WTC11 (cell line): ENCODE measurements at places on chromosomes 6 and 20. TPM values are rescaled to one million over a fixed set of nuclear protein-coding genes. Genes with fewer than 3 reads are reported as not detected.

DNA sequence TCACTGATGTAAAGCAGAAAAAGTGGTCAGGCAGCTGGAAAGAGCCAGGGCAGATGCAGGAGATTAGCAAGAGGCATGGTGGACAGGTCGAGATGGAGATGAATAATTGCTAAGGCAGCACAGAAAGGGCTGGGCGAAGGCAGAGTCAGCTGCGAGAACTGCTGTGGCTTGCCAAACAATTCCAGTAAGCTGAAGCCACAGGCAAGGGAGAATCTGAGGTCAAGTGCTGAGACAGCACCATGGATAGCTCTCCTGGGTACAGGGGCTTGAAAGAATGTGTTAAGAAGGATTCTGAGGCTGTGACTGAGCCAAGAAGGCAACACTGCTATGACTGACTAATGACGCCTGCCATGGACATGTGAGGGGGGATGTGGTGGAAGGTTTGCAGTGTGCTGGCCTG, 220.8 kb upstream of the FOXA2 start:
- H3K4me3 ChIP-seq, result no peak overlapping the region
- DNase-seq, result peak; percentile 30
- H3K27me3 ChIP-seq, result no peaks in the 10 kb centered on the region
- H3K36me3 ChIP-seq, result no peaks in the 10 kb centered on the region
- no peak overlapping the region for H3K27ac ChIP-seq

- H3K27me3 ChIP-seq, result no peaks in the 10 kb centered on the region
- H3K4me3 ChIP-seq, result peak overlapping the region; percentile 66
- no peak for DNase-seq
- peaks cover 71% of the 10 kb centered on the region for H3K4me1 ChIP-seq
These were observed 18.8 kb downstream of the MAP3K4 start for GRCh38 chr6:161010418-161010817.

DNA sequence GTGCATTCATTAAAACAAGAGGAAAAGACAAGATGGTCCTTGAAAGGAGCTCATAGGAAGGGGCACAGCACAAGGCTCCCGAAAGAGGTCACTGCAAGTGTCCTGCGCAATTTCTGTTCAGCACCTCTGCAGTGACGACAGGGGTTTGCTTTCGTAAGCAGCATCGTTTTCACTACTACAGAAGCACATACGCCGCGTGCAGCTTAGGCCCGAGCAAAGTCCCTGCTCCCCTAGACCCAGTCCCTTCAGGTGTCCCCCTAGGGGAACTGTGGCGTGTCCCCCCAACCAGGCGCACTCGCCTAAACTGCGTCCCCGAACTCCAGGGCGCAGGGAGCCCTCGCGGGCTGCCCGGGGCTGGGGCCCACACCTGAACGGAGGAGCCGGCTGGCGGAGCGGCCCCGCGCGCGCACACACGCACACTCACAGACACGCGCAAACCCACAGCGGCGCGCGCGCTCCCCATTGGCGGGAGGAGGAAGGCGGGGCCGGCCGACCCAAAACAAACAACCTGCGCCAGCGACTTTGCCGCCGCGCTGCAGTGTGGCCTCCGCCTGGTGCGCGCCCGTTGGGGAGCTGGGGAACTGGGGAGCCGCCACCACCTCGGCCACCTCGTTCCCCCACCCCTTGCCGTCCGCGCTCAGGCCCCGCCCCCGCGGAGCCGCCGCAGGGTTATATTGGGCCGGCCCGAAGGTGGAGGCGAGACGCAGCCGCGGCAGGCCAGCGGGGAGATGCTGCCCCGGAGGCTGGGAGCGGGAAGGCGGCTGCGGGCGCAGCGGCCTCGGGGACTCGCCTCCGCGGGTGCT, at the start of gene FOXQ1:
Gene FOXQ1, plus strand, starts transcription at position 699 of the 803 bp plus-strand sequence. CDS start 607 bp downstream, outside the sequence.
- H3K27me3 ChIP-seq, result peaks cover 95% of the 10 kb centered on the region
- peak within 1 kb of the TSS; percentile 84 for H3K4me3 ChIP-seq
- H3K36me3 ChIP-seq, result no peaks in the 10 kb centered on the region
- no peak within 1 kb of the TSS for H3K27ac ChIP-seq
- peak; percentile 70 for DNase-seq
- peaks cover 33% of the 10 kb centered on the region for H3K4me1 ChIP-seq

DNA sequence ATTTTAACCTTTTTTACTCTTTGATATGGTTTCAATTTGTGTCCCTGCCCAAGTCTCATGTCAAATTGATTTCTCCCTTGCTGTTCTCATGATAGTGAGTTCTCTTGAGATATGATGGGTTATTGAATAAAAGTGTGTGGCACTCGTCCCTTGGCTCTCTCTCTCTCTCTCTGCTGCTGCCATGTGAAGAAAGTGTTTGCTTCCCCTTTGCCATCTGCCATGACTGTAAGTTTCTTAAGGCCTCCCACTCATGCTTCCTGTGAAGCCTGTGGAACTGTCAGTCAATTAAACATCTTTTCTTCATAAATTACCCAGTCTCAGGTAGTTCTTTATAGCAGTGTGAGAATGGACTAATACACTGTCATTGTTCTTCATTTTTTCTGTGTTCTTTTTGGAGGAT, 48.5 kb downstream of the LIN28B start:
- H3K4me3 ChIP-seq, result no peak overlapping the region
- H3K27me3 ChIP-seq, result no peaks in the 10 kb centered on the region
- DNase-seq, result no peak
- H3K27ac ChIP-seq, result peak overlapping the region; percentile 29; the same call in 1 of the 2 replicates
- peaks cover 12% of the 10 kb centered on the region for H3K36me3 ChIP-seq

DNA sequence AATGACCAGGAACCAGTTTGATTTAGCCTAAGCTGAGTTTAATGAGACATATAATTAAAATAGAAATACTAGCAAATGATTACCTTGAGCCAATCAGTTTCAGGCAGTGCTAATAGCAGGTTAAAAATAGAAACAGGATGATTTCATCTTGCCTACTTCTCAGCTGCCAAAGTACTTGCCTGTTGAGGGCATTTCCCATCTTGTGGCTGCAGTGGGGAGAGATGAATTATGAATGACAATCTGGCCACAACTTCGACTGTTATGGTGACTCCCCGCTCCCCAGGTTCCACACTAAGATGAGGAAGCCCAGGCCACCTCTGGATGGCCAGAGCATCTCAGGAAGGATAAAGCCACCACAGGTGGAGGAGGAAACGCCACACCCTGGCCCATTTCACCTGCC, 31.3 kb downstream of the MBOAT1 start:
- no peak overlapping the region for H3K27ac ChIP-seq
- H3K4me3 ChIP-seq, result no peak overlapping the region
- H3K4me1 ChIP-seq, result no peaks in the 10 kb centered on the region
- peaks cover 15% of the 10 kb centered on the region for H3K36me3 ChIP-seq
- DNase-seq, result no peak

- H3K27ac ChIP-seq, result peak overlapping the region; percentile 25; the same call in 1 of the 2 replicates
- DNase-seq, result no peak
- H3K27me3 ChIP-seq, result no peaks in the 10 kb centered on the region
- H3K4me3 ChIP-seq, result no peak overlapping the region
- peaks cover 11% of the 10 kb centered on the region for H3K36me3 ChIP-seq
- no peaks in the 10 kb centered on the region for H3K4me1 ChIP-seq
These were observed 14.0 kb downstream of the RBL1 start for GRCh38 chr20:37081717-37082289.

DNA sequence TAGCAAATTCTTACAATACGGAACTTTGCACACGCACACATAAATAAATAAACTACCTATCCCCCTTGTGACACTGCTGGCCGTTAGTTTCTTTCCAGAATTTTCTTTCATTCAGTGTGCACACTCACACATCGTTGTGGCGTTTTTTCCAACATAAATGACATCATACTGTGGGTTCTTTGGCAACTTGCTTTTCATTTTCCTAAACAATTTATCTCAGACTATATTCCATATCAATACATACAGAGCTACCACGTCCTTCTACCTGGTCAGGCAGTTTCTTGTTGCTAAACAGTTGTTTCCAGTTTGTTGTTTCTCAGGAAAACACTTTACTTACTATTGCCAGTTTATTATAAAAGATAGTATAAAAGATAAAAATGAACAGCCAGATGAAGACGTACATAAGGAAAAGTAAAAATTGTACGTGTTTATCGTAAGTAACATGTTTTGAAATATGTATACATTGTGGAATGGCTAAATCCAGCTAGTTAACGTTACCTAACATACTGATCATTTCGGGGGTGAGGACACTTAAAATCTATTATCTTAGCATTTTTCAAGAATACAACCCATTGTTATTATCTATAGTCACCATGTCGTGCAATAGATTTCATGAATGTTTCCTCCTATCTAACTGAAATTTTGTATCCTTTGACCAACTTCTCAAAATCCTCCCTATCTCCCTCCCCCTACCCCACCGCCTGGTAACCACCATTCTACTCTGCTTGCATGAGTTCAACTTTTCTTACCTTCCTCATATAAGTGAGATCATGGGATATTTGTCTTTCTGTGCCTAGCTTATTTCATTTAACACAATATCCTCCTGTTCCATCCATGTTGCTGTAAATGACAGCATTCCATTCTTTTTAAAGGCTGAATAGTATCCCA, 1.2 kb upstream of the TP53RK start:
- H3K4me3 ChIP-seq, result peak overlapping the region; percentile 96
- peaks cover 33% of the 10 kb centered on the region for H3K4me1 ChIP-seq
- no peak for DNase-seq
- H3K27ac ChIP-seq, result peak overlapping the region; percentile 90
- peaks cover 13% of the 10 kb centered on the region for H3K36me3 ChIP-seq

- H3K27ac ChIP-seq, result no peak overlapping the region
- H3K27me3 ChIP-seq, result no peaks in the 10 kb centered on the region; the same call in 1 of the 2 replicates
- DNase-seq, result no peak
- H3K4me3 ChIP-seq, result no peak overlapping the region
These were observed 99.3 kb upstream of the ARMC2 start for GRCh38 chr6:108748959-108749358.

DNA sequence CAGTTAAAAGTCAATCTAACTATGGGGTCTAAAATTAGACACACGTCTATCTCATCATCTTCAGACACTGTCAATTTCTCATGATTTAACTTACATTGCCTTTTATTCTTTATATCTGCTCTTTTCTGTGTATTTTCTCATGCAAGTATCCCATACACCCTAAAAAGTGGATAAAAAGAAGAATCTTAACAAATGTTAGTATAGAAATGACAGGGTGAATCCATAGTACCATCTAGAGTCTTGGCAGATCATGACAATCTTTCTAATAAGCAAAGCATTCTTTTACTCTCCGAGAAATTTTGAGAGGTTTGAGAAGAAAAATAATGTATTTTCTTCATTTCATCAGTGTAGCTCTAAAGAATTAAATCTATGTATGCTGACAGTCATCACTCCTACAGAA, 382.7 kb downstream of the C6orf118 start:
- no peaks in the 10 kb centered on the region for H3K27me3 ChIP-seq
- H3K4me1 ChIP-seq, result no peaks in the 10 kb centered on the region
- H3K36me3 ChIP-seq, result no peaks in the 10 kb centered on the region
- no peak overlapping the region for H3K4me3 ChIP-seq
- no peak overlapping the region for H3K27ac ChIP-seq
- no peak for DNase-seq

ACAT2 gene
- total RNA-seq, result 96.1 to 138 TPM (median 98.7 TPM) in 3 replicates

VGLL2 gene
- total RNA-seq, result 0.11 TPM in 1 of 3 replicates, not detected in the others

DYNLT2 gene
- 1.3 to 1.7 TPM (median 1.5 TPM) in 3 replicates for total RNA-seq

TNFAIP3 gene
- 3.0 to 4.7 TPM (median 4.2 TPM) in 3 replicates for total RNA-seq

TMEM244 gene
- total RNA-seq, result not detected in 3 replicates

THBS2 gene
- 33.5 to 40.3 TPM (median 35.8 TPM) in 3 replicates for total RNA-seq
